ENCODE measurements at places on chromosomes 16 and 17.

DNA sequence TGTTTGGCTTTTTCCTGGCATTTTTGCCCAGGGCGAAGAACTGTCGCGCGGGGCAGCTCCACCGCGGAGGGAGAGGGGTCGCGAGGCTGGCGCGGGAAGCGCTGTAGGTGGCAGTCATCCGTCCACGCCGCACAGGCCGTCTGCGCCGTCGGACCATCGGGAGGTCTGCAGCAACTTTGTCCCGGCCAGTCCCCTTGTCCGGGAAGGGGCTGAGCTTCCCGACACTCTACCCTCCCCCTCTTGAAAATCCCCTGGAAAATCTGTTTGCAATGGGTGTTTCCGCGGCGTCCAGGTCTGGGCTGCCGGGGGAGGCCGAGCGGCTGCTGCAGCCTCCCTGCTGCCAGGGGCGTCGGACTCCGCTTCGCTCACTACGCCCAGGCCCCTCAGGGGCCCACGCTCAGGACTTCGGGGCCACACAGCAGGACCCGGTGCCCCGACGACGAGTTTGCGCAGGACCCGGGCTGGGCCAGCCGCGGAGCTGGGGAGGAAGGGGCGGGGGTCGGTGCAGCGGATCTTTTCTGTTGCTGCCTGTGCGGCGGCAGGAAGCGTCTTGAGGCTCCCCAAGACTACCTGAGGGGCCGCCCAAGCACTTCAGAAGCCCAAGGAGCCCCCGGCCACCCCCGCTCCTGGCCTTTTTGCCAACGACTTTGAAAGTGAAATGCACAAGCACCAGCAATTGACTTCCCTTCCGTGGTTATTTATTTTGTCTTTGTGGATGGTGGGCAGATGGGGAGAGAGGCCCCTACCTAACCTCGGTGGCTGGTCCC is 2.3 kb upstream of the CBX4 start:
- no peak for DNase-seq

- no peak for DNase-seq
Measured at GRCh38 chr17:61314368-61315078, 85.1 kb upstream of the TBX2 start.

DNA sequence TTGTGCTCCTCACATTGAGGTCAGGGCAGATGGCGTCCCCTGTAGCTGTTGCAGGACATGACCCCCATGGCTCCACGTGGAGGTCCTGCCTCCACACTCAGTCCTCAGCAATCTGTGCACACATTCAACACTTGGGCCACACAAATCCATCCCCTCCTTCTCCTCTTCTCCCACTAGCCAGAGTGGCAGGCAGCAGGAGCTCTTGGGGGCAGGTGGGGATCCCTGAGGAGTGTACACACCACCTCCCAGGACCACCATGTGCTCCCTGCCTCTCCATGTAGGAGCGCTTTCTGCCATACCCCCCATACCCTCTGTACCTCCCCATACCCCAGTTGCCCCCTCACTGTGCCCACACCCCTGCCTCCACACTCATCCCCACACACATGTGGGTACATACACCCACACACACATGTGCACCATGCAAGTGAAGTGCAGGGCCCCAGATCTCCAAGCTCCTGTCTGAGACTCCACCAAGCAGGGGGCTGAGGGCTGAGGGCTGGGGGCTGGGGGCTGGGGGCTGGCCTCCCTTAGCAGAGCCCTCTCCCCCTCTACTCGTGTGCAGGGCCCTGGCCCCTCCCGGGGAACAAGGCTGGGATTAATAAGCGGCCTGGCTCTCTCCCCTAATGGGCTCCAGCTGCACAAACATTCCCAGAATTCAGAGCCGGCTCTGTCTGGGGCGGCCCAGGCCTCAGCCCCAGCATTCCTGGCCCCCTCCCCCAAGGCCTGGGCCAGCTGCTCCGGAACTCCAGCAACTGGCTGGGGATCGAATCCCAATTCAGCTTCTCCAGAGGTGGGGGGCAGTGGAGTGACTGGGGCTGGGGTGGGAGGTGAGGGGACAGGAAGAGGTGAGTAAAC is 48.2 kb upstream of the MEIOC start:
- no peak for DNase-seq

DNA sequence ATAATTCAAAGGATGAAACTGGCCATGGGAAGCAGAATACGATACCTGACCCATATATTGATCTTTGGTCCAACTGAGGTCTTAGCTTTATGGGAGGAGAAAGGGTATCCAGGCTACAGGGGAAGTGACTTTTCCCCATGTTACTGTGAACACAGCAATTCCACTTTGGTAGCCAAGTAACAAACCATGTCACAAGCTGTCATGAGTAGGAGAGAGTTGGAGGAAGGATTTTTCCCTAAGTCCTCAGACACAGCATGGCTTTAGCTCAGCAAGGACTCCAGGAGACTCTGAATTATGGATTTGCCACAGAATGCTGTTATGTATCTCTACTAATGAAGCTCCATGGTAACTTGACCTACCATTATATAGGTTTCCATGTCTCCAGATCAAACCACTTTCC is 56.5 kb upstream of the GNAO1 start:
- no peak for DNase-seq

DNA sequence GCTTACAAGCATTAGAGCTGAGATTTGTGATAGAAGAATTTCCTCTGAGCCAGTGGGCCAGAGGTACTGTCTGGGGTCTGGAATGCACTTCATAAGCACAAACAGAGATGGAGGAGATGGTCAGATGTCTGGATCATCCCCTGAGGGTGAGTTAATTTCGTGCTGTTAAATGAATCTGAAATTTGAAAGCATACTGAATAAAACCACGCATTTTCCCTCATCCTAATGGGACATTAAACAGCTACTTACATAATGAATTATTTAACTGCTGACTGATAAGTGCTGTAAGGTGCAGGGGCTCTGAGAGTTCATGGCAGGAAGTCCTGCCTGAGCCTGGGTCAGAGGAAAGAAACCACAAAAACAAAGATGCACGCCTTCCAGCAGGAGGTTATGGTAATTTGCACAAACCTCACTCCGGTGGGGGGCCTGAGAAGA is 136.3 kb upstream of the XYLT1 start:
- no peak for DNase-seq
